ENCODE measurements at places on chromosomes 3 and 15. TPM values are rescaled to one million over a fixed set of nuclear protein-coding genes. Genes with fewer than 3 reads are reported as not detected.

The SMCO1 gene
- total RNA-seq = not detected

The CACNA1D gene
- 1.9 TPM for total RNA-seq

The CCR4 gene
- total RNA-seq = not detected

The FOXB1 gene
- total RNA-seq = not detected

The RABL3 gene
- 10.0 TPM for total RNA-seq

The CCRL2 gene
- not detected for total RNA-seq

The ADAMTS9 gene
- total RNA-seq = 0.54 TPM

The IL20RB gene
- total RNA-seq = 3.9 TPM

DNA sequence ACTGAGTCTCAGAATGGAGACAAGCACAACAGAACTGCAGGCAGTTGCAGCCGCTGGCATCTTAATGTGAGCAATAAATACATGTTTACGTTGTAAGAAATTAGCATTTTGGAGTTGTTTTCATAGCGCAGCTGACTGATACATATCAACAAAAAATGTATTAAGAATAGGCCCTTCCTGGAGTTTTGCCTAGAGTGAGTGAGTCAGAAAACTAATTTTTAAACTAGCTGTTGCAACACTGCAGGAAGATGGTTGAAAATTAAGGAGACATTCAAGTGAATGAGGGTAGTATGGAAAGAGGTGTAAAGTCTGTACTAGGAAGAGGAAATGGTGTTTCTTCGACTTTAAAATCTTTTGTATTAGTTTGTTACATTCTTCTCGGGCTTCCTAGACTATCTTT is 39.6 kb upstream of the TIMP4 start:
- peak; percentile 80 for DNase-seq

GRCh38 chr3:47370887-47371697 is 9.7 kb upstream of the PTPN23 start:
- no peak for DNase-seq

DNA sequence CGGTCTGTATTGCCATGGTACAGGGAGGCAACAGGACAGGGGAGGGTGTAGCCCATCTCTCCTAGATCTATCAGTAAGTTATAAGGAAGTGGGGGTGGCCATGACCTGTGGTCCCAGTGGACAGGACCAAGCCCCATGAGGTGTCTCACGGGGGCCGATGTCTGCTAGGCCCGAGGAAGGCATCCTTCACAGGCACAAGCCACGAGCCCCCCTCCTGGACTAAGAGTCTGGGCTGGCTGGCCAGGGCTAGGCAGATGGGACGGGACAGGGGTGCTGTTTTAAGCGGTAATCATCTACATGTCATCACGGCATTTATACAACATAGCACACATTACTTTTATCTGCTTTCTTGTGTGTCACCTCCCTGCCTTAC is 2.6 kb upstream of the TBC1D2B start:
- DNase-seq = no peak

GRCh38 chr3:36933540-36934296 is 11.1 kb downstream of the TRANK1 start:
- no peak for DNase-seq

DNA sequence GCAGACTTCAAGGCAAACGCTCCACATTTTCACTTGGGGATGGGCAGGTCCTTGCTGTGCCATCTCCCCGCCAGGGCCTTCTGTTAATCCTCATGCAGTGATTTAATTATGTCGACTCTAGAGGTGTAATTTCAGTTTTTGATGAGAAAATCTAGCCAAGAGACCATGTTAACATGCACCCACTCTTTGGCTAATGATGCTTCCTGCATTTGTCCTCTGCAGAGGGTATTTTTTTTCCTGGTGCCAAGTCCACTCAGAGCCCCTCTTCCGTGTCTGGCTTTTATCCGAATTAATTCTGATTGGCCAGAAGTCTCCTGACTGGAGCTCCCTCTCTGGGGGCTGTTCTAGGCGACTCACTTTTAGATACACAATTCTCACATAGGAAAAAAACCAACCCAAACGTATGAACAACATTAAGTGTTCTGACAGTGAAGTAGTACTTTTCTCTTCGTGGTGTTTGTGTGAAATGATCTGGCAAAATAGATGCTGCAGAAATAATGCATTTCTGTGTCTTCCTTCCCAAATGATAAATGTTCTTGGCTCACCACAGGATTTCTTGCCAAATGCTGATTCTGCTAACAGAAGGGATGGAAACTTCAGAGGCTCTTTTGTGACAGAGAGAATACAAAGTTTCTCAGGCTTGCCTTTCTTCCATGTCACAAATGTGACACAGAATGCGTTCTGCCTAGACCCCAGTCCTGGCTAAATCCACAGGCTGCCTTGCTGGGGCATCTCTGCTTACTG is 190.0 kb downstream of the CACNA2D3 start:
- no peak for DNase-seq

GRCh38 chr3:52455283-52456168 is at the start of gene NISCH:
Gene NISCH, plus strand, starts transcription at chr3:52455604. Its CDS starts 38 bp downstream, at chr3:52455642.
- peak; percentile 49 for DNase-seq

DNA sequence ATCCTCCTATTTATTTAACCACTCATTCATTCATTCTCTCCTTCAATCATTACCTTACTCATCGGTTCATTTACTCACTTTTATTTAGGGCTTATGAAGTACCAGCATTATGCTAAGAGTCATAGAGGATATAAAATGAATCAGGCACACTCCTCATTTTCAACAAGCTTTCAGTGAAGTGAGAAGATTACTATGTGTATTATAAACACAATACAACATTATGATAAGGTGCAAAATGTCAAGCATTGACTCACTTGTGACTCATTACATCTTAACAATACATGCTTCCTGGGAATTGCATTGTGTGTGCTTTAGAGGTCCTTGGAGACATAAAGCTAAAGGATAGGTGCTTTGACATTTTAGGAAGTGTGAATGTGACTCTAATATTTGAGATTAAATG is 60.4 kb downstream of the PLAAT1 start:
- DNase-seq = peak; percentile 33

DNA sequence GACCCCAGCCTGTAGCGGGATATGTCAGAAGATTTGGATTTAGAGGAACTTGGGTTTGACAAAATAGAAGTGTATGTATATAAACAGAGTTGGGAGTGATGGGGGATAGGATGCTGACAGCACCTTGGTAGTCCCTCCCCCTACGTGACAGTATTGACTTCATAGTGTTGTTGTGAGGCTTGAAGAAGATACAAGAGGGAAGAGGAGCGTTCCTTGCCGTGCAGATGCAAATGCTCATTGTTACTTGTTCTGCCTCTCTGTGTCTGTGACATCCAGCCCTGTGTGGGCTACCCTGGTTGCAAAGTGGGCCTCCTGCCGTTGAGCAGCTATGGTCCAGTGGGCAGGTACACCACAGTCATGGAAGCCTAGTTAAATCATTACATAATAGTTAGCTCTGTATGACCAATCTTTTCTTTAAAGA is 45.0 kb downstream of the SMAD3 start:
- no peak for DNase-seq

GRCh38 chr15:22973286-22973685 is 6.9 kb downstream of the CYFIP1 start:
- DNase-seq = no peak

DNA sequence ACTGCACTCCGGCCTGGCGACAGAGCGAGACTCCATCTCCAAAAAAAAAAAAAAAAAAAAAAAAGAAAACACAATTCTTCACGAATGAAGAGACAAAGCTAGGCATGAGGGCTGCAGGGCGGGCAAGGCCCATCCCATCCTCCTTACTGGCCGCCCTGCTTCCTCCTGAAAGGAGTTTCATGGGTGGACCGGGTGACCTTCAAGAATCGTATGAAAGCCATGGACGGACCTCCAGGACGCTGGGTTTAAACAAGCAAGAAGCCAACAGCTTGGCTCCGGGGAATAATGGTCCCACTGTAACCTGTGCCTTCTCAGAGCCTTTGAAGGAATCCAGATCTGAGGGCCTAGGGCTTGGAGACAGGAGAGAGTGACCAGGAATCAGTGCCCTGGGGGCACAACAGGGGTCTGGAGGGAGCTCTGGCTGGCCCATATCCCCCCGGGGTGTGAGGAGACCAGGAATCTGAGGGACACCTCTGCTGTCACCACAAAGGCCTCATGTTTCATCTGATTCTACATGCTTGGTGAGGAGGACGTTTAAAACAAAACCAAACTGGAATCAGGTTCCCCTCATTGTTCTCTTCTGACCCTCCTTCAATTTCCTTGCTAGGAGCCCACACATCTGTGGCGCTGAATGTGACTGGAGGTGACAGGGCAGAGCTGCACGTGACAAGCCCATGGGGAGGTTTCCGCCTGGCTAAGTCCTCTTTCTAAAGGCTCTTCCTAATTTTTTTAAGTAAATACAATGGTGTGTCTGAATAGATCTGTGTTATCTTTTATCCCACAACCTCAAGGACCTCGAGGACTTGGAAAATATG is 46.1 kb downstream of the WHAMM start:
- DNase-seq = no peak

- DNase-seq = no peak
Measured at GRCh38 chr3:61541694-61542093, 19.7 kb upstream of the PTPRG start.

DNA sequence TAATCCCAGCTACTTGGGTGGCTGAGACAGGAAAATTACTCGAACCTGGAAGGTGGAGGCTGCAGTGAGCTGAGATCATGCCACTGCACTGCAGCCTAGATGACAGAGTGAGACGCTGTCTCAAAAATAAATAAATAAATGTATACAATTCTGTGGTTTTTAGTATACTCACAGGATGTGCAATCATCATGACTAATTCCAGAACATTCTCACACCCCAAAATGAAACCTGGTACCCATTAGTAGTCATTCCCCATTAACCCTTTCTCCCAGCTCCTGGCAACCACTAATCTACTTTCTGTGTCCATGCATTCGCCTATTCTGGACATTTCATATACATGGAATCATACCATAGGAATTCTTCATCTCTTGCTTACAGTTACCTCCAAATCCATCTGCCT is 44.5 kb downstream of the LRRFIP2 start:
- no peak for DNase-seq

GRCh38 chr3:195773956-195774537 is 37.7 kb downstream of the MUC4 start:
- DNase-seq = no peak

DNA sequence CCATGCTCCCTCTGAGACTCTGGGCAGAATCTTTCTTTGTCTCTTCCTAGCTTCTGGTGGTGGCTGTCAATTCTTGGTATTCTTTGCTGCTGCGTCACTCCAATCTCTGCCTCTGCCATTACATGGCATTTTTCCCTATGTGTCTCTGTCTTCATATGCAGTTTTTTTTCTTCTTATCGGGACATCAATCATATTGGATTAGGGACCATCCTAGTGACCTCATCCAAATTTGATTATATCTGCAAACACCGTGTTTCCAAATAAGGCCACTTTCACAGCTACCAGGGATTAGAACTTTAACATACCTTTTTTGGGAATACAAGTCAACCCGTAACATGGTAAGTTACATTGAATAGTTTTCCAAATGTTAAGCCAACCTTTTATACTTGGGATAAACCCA is 358.2 kb upstream of the FRG2C start:
- no peak for DNase-seq

- DNase-seq = no peak
Measured at GRCh38 chr15:31523655-31524049, 197.0 kb downstream of the KLF13 start.

- DNase-seq = no peak
Measured at GRCh38 chr3:77041811-77042210, 1.9 kb downstream of the ROBO2 start.

DNA sequence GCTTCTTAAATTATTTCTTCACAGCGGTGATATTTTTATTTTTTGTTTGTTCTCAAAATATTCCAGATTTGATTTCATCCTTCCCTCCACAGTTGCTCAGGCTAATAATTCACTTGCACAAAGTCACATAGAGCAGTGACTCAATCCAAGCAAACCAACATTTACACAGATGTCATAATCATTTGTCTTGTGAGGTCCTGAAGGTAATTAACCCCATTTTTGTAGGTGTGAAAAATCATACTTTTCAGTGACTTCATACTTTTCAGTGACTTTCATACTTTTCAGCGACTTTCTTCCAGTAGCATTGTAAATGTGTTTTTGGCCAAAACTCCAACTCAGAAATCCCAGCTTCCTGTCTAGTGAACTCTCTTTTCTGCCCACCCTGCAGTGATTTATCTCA is 32.1 kb downstream of the CD200 start:
- DNase-seq = no peak
